ENCODE measurements at places on chromosomes 5 and 9.
A peak's percentile ranks its signal among the peaks of the same experiment; 100 is the strongest.

GRCh38 chr9:23557689-23558088 is 268.4 kb downstream of the ELAVL2 start:
- no peak for DNase-seq

- no peak for DNase-seq
Measured at GRCh38 chr9:17622749-17623148, 43.9 kb downstream of the SH3GL2 start.

GRCh38 chr5:14089198-14089597 is 53.9 kb upstream of the TRIO start:
- DNase-seq = no peak

DNA sequence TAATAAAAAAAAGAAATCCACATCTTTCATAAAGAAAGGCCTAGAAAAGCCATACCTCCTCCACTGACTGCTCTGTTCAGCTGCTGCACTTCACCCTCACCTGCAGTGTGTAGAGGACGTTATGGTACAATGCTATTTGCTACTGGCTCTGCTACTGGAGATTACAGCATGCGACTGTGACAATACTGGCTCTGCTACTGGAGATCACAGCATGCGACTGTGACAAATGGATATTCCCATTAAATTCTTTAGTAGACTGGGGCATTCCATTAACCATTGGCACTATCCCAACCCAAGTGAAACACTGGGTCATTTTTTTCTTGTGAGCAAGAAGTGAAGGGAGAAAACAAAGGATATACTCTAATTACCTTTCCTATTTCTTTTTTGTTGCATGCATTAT is 1063.5 kb upstream of the DMAC1 start:
- no peak for DNase-seq

DNA sequence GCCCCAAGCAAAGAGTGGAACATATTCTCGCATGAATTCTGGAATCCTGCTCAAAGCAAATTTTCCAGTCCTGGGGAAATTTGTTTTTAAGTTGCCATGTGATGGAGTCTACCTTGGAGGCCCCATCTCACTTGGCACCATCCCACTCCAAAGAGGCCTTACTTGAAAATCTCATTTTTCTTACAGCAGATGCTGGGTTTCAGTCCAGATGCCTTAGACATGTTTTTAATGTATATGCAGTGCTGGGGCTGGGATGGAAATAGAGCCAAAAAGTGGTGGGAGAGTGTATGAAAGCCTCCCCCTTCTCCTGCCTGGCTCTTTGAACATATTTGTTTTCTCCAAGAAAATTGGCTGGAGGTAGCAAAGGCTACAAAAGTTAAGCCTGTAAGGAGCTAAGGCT is 493.7 kb downstream of the ENC1 start:
- DNase-seq = peak; percentile 93

- DNase-seq = no peak
Measured at GRCh38 chr9:74803376-74804017, 84.2 kb downstream of the TRPM6 start.

- DNase-seq = no peak
Measured at GRCh38 chr9:34550016-34550680, 27.4 kb upstream of the ENHO start.

- no peak for DNase-seq
Measured at GRCh38 chr5:53481887-53482716, 1.7 kb downstream of the FST start.

DNA sequence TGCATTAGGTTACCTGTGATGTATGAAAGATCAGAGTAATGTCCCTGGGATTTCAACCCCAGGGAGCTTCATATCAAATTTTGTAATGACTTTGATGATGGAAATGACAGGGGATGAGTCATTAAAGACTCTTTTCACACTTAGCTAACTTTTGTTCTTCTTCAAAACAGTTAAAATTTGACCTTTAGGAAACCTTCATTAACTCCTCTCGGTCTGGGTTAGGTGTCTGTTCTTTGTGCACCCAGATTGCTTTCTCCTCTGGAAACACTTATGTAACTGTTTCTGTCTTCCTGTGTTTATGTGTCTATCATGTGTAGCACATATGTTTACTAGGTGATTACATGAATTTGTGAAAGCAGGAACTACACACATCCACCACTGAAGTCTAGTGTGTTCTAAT is 1.6 kb downstream of the SRFBP1 start:
- DNase-seq = no peak

All from NCI-H446 (cell line).